Adipose tissue (tissue), 3 donors: ENCODE measurements at places on chromosomes 4 and X. TPM values are rescaled to one million over a fixed set of nuclear protein-coding genes. Genes with fewer than 3 reads are reported as not detected.

The PLA2G12A gene
- polyA plus RNA-seq = 42.5 TPM

The CHRDL1 gene
- 111 TPM for polyA plus RNA-seq

The AMTN gene
- polyA plus RNA-seq = not detected

The ETDB gene
- polyA plus RNA-seq = not detected

The MID2 gene
- 11.3 TPM for polyA plus RNA-seq

The LRRC66 gene
- polyA plus RNA-seq = 0.07 TPM

The EMCN gene
- 2.9 TPM for polyA plus RNA-seq

The TXK gene
- polyA plus RNA-seq = not detected

The TMSB15B gene
- polyA plus RNA-seq = 1.3 TPM

The CENPE gene
- 0.10 TPM for polyA plus RNA-seq

The SLC4A4 gene
- polyA plus RNA-seq = 1.8 TPM

The PLS3 gene
- 20.9 TPM for polyA plus RNA-seq

The SORBS2 gene
- polyA plus RNA-seq = 78.5 TPM

The TSPAN7 gene
- polyA plus RNA-seq = 54.8 TPM

The THOC2 gene
- 22.6 TPM for polyA plus RNA-seq

The TMEM31 gene
- polyA plus RNA-seq = not detected

The CC2D2A gene
- polyA plus RNA-seq = 3.4 TPM

The MAB21L2 gene
- polyA plus RNA-seq = 0.20 TPM

The POF1B gene
- polyA plus RNA-seq = 2.8 TPM

The TCEAL5 gene
- 0.31 TPM for polyA plus RNA-seq

The PWWP3B gene
- 1.4 TPM for polyA plus RNA-seq

The RS1 gene
- not detected for polyA plus RNA-seq

The FGF13 gene
- polyA plus RNA-seq = 6.1 TPM

The CPE gene
- polyA plus RNA-seq = 71.2 TPM

The USP17L10 gene
- polyA plus RNA-seq = not detected

The MFAP3L gene
- polyA plus RNA-seq = 0.82 TPM

The CD40LG gene
- 0.14 TPM for polyA plus RNA-seq

The PAGE2 gene
- not detected for polyA plus RNA-seq

The ENPP6 gene
- polyA plus RNA-seq = 0.02 TPM

The FAM114A1 gene
- 11.0 TPM for polyA plus RNA-seq

The FRYL gene
- polyA plus RNA-seq = 15.9 TPM

The NDST3 gene
- polyA plus RNA-seq = 0.03 TPM

The SERTM2 gene
- not detected for polyA plus RNA-seq

The CXCL10 gene
- polyA plus RNA-seq = 0.51 TPM

The C4orf36 gene
- 0.46 TPM for polyA plus RNA-seq

The SYN1 gene
- polyA plus RNA-seq = 0.69 TPM

The ZNF630 gene
- 2.5 TPM for polyA plus RNA-seq

The OTC gene
- polyA plus RNA-seq = 2.6 TPM

The TLL1 gene
- 0.61 TPM for polyA plus RNA-seq

The CXCL1 gene
- 6.7 TPM for polyA plus RNA-seq

The SPATA4 gene
- not detected for polyA plus RNA-seq

The SPATA18 gene
- polyA plus RNA-seq = 1.7 TPM

The CTSO gene
- polyA plus RNA-seq = 10.3 TPM

The GLRA2 gene
- polyA plus RNA-seq = not detected

The WNK3 gene
- polyA plus RNA-seq = 0.24 TPM

The PPP4R3C gene
- polyA plus RNA-seq = not detected

The RPS6KA6 gene
- 0.11 TPM for polyA plus RNA-seq

The STBD1 gene
- polyA plus RNA-seq = 11.6 TPM

The GCNA gene
- polyA plus RNA-seq = 1.7 TPM

The GYPB gene
- polyA plus RNA-seq = not detected

The MMAA gene
- 2.1 TPM for polyA plus RNA-seq

The SLC10A4 gene
- not detected for polyA plus RNA-seq
